ENCODE measurements at places on chromosomes 3 and 15. TPM values are rescaled to one million over a fixed set of nuclear protein-coding genes. Genes with fewer than 3 reads are reported as not detected.

GRCh38 chr3:120129051-120129450 is 34.8 kb upstream of the GSK3B start:
- no peak for DNase-seq

DNA sequence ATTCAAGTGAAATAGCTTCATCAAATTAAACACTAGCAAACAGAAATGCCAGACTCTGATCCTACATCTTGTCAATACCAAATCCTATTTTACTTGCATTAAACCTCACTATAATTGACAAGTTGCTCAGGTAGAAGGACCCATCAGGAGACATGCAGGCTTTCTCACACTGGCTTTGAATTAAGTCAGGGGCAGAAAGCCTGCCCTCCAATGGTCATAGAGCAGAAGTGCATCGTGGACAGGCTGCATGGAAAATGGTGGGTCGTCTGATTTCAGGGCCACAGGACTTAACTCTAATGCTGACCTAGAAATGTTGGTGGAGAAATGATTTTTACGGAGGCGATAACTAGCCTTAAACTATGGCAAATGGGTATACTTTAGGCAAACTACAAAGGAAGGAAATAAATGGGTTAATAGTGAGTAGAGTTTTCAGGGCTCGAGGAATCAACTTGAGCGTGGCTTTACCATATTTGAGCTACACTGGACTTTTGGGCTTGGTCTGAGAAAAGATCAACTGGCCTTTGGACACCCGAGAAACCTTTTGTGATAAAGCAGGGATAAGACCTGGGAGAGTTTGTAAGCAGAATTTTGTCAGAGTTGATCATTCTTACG is 283.9 kb downstream of the GRM7 start:
- no peak for DNase-seq

GRCh38 chr15:67967871-67968431 is 86.2 kb upstream of the PIAS1 start:
- DNase-seq = no peak

Gene ISLR
- total RNA-seq = 208 TPM
